ENCODE measurements at places on chromosomes 7 and 10.
A peak's percentile ranks its signal among the peaks of the same experiment; 100 is the strongest.

DNA sequence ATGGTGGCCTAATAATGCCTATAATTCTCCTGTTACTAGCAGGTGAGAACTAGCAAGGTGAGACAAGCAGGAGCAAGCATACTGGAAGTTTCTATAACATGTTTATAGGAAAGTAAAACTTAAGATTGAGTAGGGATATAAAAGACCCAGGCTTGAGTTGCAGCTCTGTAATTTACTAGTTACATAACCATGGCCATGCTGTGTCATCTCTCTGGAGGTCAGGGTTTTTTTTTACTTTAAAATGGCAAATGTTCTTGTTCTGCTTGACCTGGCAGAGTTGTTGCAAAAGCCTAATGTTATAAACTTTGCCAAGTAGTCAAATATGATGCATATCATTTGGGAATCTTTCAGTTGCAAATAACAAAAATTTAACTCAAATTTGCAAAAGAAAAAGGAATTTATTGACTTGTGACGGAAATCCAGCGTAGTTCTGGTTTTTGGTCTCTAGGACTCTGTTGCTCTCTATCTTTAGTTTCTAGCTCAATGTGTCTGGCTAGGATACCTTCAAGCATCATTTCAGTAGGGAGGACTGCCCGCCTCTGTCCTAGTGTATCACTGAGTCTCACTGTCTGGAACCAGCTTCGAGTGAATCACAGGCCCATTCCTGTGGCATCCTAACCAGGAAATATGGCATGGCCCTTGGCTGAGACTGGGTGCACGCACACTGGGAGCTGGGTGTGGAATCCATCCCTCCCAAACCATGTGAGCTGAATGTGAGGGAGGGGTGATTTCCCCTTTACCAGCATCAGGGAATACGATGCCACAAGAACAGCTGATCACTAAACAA is 67.9 kb downstream of the ADAM22 start:
- DNase-seq, result no peak

DNA sequence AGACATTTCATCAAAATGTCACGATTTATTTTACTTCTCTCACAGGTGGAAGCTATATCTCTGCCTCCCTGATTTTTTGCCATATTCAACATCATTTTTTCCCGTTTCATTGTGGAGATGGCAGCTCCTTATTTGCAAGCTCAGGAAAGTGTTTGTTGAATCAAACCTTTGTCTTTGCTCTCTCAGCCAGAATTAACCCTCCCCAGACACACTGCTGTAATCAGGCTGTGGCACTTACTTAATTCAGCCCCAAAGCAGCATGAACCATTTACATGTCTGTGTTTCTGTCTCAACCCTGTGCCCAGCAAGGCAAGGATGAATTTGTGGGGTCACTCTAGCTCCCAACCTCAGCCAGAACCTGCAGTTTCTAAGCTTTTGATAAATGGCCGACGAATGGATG is 397.2 kb downstream of the TCERG1L start:
- no peak for DNase-seq

- DNase-seq, result peak; percentile 77
These were observed 1.7 kb upstream of the EGR2 start for GRCh38 chr10:62817766-62818425.

DNA sequence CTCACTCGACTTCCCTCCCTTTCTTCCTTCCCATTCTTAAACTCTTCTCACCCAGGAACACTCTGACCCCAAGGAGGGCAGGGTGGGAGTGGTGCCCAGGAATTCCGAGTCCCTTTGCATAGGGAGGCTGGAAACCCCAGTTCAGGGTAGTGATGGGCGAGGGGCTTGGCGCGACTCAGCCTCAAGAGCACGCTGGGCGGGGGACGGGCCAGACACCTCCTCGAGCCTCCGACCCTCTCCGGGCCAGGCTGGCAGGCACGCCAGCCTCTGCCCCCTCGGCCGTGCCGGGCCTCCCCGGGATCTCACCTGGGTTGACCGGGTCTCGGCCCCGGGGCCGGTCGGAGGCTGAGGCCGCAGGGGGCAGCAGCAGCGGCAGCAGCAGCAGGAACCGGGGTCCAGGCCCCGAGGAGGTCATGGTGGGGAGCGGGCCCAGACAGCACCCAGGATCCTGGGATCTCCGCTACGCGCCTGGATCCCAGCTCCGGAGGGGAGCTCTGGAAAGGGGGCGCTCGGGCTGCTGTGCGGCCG is 457 bp downstream of the PLOD3 start:
- no peak for DNase-seq

- DNase-seq, result no peak
These were observed 1.5 kb downstream of the IL6 start for GRCh38 chr7:22728401-22729029.

- no peak for DNase-seq
These were observed 8.5 kb upstream of the PAX2 start for GRCh38 chr10:100736809-100737354.

GRCh38 chr10:31949266-31949665 is 20.6 kb upstream of the ARHGAP12 start:
- DNase-seq, result no peak

Data from left lobe of liver (tissue), 2 donors.